Stimulated activated CD4-positive, alpha-beta T cell treated with anti-CD3 and anti-CD28 coated beads, Interleukin-12 subunit alpha, Interleukin-12 subunit beta, amount 100 ng/mL, for 24 hours (primary cell): ENCODE measurements at places on chromosomes 4 and X.

- no peak for DNase-seq
Measured at GRCh38 chr4:82792912-82793649, 5.5 kb downstream of the SCD5 start.

- DNase-seq: no peak
Measured at GRCh38 chrX:44253575-44253942, 89.9 kb downstream of the EFHC2 start.

GRCh38 chr4:188370777-188371176 lies 231.5 kb downstream of the TRIML1 start:
- no peak for DNase-seq

GRCh38 chr4:15995826-15996225 lies 32.9 kb upstream of the FGFBP2 start:
- no peak for DNase-seq

GRCh38 chr4:152581536-152582160 lies 45.8 kb upstream of the FBXW7 start:
- DNase-seq: no peak

DNA sequence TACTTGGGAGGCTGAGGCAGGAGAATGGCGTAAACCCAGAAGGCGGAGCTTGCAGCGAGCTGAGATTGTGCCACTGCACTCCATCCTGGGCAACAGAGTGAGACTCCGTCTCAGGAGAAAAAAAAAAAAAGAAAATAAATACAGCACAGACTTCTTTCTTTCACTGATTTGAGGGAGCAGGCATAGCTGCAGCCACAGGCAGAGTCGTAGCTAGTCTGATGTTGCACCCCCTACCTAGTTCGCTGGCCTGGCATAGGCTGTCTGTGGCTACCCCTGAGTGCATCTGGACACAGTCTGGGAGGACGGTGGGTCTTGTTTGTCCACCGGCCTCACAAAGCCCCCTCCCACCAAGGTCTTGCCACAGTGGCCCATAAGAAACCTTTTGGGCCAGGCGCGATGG lies 21.4 kb downstream of the IL3RA start:
- DNase-seq: no peak

- DNase-seq: no peak
Measured at GRCh38 chrX:9330249-9330982, 134.4 kb upstream of the TBL1X start.

GRCh38 chr4:168335621-168336020 lies 17.1 kb upstream of the DDX60 start:
- DNase-seq: no peak

DNA sequence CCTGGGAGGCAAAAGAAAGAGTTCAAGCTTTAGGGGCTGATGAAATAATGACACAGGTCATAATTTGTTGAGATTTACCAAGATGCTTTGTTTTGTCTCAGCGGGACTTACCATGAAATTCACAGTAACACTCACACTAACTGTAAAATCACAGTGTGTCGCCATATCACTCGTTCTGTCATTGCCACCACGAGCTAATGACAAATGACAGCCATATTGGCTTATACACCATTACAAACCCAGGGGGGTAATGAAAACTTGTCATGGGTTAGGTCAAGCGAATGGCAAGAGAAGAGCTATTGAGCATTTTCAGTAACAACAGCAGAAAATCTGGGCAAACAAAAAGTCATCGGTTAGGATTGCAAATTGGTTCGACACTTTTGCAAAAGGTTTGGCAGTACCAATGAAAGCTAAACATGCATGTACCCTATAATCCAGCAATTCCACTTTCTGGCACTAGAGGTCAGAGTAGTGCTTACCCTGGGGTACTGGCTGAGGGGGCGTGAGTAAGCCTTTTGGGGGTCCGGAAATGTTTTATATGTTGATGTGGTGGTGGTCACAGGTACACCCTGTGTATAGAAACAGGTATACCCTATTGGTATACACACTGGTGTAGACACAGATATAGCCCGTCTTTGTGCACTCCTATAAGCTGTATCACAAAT lies 83.9 kb upstream of the RAI2 start:
- DNase-seq: no peak

DNA sequence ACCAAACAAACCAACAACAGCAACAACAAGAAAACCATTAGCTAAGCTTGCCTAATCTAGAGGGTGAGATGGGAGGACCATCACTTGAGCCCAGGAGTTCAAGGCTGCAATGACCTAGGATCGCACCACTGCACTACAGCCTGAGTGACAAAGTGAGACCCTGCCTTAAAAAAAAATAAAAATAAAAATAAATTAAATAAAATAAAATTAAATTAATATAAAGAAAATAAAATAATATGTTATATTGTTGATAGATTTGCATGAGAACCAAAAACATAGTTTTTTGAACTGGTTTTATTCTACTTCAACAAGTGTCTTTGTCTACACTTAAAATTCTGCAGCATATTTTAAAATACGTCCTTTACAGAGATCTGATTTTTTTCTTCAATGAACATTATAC lies 2683.1 kb downstream of the ARAP2 start:
- DNase-seq: no peak

DNA sequence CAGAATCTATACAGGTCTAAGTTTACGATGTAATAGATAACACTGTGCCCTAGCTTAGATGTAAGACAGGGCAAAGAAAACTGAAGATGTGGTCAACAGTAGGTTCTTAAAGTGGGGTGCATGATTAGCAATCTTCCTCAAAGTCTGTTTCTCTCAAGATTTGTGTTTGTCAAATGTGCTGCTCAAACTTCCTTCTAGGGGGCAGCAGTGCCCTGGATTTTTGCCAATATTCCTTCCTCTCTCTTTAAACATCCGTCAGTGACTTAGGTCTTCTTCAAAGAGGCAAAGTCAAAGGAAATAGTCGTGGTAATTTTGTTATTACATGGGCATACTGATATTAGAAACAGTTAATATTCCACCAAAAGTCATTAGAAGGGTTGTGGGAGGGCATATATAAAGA lies 4.2 kb upstream of the PDHA2 start:
- no peak for DNase-seq

DNA sequence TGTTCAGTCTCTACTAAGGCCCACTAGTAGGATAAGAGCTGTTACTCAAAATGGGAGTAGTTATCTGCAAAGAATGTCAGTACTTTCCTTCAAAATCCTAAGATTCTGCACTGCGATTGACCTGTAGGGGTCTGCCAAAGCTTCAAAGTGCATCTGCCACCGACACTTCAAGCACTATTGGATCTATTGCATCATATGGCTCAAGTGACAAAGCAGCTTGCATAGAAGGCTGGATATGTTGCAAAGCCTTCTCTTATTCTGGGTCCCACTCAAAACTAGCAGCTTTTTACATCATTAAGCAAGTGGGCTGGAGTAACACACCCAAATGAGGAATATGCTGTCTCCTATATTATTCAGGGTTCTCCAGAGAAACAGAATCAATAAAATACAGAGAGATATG lies 115.4 kb upstream of the EMCN start:
- DNase-seq: no peak

DNA sequence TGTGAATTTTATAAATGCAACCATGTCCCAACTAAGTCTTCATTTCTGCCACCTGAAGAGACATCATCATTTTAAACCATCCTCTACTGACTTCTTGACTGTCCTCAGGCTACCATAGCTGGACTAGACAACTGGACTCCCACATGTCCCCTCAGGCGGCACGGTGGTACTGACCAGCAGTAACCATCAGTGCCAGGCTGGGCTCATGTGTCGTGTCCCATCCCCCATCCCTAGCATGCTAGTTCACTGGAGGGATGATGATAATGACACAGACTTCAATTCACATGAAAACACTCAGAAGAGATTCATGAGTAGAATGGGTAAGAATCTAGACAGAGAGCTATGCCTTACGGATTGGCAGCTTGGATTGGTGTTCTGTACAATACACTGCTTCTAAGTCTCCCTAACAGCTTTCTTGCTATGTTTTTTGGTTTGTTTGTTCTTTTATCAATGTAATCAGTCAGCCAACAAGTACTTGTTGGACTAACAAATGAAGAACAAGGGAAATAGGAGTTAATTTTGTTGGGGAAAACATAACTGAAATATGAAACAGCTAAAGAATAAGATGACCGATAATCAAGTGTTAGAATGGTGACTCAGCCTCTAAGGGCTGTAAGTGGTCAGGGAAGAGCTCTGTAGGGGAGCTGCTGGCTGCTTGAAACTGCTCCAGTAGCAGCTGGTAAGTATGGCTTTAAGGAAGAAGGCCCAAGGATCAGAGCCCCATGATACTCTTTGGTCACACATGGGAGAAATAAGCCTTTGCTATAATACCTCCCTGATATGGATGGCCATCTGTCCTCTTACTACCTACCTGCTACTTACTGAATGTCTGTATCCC lies 10.3 kb downstream of the ZDHHC9 start:
- DNase-seq: no peak
